ENCODE measurements at places on chromosomes 7 and 10. TPM values are rescaled to one million over a fixed set of nuclear protein-coding genes. Genes with fewer than 3 reads are reported as not detected.
A peak's percentile ranks its signal among the peaks of the same experiment; 100 is the strongest.

Gene SRPK2
- total RNA-seq: 56.9 TPM

DNA sequence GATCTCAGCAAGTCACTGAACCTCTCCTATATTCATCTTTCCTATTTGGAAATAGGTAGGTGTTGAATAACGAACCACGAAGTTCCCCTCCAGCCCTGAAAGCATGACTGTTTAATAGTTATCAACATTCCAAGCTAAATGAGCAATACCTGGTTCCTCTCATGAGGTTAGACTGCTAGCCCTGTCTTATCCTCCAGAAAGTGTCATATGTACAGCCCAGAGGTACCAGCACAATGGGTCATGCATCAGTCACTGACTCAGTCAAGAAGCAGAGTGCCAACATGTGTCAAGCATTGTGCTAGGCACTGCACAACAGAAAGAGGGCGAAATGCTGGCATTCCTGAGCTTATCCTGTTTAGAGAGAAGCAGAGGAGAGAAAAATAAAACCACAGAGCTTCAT, 70.0 kb downstream of the AMPH start:
- DNase-seq: peak; percentile 72

GRCh38 chr10:126732308-126732707, 61.8 kb upstream of the C10orf90 start:
- DNase-seq: no peak

GRCh38 chr7:23863209-23863787, 153.3 kb downstream of the STK31 start:
- peak; percentile 4 for DNase-seq

Gene PTN
- total RNA-seq: 0.20 TPM

DNA sequence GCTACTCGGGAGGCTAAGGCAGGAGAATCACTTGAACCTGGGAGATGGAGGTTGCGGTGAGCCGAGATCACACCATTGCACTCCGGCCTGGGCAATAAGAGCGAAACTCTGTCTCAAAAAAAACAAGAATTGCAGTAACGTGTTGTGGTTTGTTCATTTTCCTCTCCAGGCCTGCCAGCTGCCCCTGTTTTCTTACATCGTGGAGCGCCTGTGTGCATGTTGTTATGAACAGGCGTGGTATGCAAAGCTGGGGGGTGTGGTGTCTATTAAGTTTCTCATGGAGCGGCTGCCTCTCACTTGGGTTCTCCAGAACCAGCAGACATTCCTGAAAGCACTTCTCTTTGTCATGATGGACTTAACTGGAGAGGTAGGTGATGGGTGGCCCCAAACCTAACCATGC, 52.1 kb downstream of the TRRAP start:
- DNase-seq: no peak

Gene MRPS24
- total RNA-seq: 198 TPM

- DNase-seq: no peak
These were observed 75.5 kb downstream of the RPS24 start for GRCh38 chr10:78109210-78109609.

Gene STMP1
- total RNA-seq: 15.0 TPM

GRCh38 chr7:76220185-76221057, 18.7 kb downstream of the SRRM3 start:
- DNase-seq: peak; percentile 50

GRCh38 chr7:45447296-45447695, 126.9 kb upstream of the ADCY1 start:
- no peak for DNase-seq

- no peak for DNase-seq
These were observed 244.2 kb downstream of the POU6F2 start for GRCh38 chr7:39221901-39222300.

- no peak for DNase-seq
These were observed 134.8 kb downstream of the PHTF2 start for GRCh38 chr7:77933394-77933793.

Gene ADCYAP1R1
- total RNA-seq: not detected

- DNase-seq: no peak
These were observed 320.7 kb downstream of the HGF start for GRCh38 chr7:81449105-81449504.

DNA sequence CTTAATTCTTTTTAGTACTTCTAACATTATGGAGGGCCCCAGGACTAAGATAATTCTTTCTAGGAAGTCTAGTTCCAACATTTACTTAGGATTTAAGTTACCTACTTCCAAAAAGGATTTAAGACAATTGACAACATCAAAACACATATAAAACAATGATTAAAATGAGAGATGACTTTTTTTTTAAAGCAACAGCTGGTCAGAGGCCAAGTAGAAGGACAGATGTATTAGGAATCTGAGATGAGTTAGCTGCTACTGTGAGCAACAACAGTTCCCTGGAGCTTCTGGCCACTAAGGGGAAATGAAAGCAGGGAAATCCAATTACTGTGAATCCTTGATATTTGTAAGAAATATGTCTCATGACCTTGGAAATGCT, 222.3 kb downstream of the PHTF2 start:
- no peak for DNase-seq

DNA sequence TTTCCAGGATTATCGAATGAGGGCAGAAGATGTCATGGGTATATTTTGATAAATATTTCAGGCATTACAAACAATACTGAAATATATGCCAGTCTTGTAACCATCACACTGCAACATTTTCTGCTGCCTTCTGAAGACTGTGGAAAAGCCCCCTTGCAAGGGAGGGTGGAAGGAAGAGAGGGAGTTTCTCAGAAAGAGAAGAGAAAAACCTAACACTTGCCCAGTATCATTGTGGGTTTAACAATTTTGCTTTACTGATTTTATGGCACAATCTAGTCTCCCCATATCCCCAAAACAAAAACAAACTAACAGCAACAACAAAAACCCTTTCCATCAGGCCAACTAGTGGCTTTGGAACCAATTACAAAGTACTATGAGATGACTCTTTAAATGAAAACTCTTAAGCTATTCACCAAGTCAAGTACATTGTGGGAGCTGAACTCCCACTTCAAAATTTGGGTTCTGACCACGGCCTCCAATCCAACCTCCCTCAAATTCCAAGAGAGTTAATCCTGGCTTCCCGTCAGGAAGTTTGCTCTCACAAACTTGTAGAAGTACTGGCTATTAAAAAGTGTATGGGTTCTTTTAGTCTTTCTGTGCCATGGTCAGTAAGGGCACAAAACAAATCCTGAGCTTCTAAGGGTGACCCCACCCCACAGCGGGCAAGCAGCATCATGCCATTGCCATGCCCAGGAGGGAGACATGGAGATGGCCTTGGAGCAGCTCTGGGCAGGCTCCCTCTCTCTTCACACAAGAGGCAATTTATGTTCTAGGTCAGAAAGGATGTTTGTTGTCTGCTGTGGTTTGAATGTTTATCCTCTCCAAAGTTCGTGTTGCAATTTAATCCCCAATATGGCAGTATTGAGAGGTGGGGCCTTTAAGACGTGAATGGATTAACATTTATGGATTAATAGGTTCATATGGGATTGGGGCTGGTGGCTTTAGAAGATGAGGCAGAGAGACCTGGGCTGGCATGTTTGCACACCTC, 96.3 kb downstream of the JAZF1 start:
- DNase-seq: no peak

Gene OR9A2
- not detected for total RNA-seq

Gene GIMAP6
- total RNA-seq: not detected

DNA sequence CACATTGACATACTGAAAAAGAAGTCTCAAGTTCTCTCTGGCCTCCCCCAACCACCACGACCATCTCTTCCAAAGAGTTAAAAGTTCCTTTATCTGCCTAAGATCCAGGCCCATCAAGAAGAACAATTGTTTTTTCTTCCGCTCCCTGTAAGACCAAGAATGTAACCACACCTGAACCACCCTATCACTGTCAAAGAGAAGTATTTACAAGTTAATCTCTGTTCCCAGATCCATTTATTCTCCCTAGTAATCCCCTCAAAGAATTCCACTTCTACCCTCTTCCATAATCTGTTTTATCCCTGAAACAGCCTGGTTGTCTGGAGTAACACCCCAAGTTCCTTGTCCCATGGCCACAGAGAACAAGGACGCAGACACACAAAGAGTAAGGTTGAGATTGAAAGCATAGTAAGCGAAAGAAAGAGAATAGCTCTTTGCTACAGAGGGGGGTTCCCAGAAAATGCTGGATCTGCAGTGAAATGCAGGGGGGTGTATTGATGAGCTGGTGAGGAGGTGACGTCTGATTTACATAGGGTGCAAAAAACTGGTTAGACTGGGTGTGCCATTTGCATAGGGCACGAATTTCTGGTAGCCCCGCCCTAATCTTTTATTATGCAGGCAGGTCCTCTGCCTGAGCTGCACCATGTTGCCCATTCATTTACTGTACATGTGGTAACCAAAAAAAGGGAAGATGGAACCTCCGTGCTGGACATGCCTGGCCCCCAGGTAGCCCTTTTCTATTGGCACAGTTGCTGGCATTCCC, 122.0 kb downstream of the SKIDA1 start:
- DNase-seq: no peak

GRCh38 chr7:18276380-18276779, 219.2 kb upstream of the HDAC9 start:
- no peak for DNase-seq

Gene JAKMIP3
- 0.99 TPM for total RNA-seq

GRCh38 chr7:103598326-103598905, 152.4 kb upstream of the SLC26A5 start:
- no peak for DNase-seq

DNA sequence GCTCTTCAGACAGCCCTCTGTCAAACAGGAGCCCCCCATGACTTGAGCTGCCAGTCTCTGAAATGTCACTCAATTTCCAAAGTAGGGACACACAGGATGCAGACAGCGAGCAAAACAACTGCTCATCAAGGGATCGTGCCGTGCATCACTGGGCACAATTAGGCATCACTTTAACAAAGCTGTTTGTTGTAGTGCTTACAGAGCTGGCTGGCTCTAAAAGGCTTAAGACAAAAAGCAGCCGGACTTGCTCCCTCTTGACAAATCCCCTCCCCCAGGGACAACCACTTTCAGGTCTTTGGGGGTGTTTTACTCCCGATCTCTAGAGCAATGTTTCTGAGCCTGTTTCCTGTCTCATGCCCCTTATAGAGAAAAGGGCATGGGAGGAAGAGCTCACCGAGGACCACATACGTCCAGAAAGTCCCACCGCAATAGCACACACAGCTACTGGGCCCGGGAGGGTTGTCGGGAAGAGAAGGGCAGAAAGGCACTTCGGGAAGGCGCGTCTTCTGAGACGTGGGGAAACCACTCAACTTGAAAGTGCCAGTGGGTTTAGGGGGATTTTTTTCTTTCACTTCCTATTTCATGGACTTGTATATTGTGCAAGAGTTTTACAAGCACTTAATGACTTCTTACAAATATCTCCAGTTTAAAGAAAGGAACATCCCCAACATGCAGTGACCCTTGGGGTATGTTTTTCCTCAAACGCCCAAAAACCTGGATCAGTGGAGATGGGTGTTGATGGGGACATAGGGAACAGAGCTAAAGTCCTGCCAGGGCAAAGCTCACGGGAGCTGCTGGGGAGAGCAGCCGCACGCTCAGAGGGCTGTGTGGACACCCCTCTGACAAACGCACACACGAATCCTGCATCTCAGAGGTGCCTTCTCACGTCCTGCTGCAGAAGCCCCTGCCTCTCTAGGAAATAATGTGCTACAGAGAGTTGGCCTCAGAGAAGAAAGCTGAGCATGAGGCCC, 27.1 kb downstream of the LRRC20 start:
- DNase-seq: no peak

GRCh38 chr10:78194050-78194449, 160.4 kb downstream of the RPS24 start:
- no peak for DNase-seq

Gene ANKRD61
- total RNA-seq: not detected

Data from MG63 (cell line).